ENCODE measurements at places on chromosomes 2 and 18.

- DNase-seq, result no peak
Observed at GRCh38 chr2:184524551-184525382, 73.6 kb upstream of the ZNF804A start.

- no peak for DNase-seq
Observed at GRCh38 chr18:2715990-2716389, 60.5 kb downstream of the SMCHD1 start.

GRCh38 chr2:172300851-172301250 is 126.5 kb upstream of the ITGA6 start:
- no peak for DNase-seq

DNA sequence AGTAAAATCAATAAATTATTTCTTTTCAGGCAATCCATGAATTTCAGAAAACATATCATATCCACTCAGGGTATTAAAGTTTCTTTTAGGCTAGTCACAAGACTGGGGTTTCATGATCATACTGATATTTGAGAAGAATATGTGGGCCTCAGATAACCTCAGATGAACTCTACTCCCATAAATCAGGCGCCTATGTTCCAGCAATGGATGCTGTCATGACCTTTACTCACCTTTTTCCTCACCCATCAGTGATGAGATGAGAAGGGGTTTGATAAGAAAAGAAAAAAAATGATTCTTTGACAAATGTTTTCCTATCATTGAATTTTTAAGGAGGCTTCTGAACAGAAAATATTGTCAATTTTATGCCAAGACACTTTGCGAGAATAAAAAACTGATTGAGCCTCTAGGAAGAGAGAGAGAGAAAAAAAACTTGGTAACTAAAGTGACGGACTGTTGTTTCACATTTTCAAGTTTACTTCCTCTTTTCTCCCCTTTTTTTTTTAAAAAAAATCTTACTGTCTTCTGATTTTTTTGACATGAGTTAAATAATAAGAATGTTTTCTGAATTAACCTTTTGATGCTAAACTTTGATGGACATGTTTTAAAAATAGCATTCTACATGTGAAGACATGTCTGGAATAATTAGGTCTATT is 309.1 kb upstream of the MAP2 start:
- DNase-seq, result no peak

DNA sequence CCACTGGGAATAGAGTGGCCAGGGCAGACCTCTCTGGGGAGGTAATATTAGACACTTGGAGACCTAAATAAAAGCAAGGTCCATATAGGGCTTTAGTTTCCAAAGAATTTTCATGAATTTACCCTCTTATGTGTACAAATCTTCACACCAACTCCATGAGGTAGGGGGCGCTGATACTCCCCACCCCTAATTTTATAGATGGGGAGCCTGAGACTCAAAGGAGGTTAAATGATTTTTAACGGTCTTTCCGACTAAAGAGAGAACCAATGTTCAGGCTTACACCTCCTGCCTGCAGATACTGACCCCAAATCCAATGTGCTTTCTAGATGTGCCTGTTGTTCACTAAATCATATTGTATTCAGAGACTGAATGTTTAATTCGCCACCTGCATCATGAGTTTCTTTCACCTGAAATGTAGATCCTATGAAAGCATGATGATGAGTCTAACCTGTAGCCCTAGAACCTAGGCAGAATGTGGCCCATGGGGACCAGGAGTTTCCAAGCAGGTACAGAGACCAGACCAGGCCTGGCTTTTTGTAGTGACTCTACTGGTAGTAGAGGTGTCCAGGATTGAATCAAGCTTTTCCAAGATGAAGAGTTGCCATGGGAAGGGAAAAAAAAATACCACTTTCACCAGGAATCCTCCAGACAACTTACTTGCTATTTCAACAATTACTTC is 16.8 kb upstream of the PAX3 start:
- no peak for DNase-seq

- no peak for DNase-seq
Observed at GRCh38 chr18:36175481-36175880, 11.8 kb upstream of the MOCOS start.

DNA sequence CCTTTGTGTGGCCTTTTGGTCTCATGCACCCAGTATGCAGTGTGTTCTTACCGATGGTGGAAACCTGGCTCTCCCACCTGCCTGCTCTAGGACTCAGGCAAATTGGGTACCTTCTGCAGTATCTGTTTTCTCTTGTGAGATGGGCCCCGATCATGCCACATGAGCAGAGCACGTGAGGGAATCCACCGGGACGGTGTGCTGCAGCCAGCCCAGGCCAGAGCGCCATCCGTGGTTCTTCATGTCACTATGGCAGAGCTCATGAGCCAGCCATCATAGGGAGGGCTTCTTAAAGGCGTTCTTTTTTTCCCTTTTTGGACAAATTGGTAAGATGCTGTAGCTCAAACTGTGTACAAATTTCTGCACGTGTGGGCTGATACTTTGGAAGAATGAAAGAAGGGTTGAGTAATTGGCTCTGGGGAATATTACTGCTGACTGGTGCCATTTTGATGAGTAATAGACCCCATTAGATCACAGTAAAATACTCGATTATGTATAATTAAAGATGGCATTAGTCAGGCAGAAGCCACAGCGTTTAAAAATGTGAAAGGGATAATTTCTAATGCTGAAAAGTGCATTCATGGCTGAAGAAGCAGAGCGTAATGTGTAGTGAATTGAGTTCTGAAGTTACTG is 19.2 kb downstream of the SH3RF3 start:
- DNase-seq, result no peak

DNA sequence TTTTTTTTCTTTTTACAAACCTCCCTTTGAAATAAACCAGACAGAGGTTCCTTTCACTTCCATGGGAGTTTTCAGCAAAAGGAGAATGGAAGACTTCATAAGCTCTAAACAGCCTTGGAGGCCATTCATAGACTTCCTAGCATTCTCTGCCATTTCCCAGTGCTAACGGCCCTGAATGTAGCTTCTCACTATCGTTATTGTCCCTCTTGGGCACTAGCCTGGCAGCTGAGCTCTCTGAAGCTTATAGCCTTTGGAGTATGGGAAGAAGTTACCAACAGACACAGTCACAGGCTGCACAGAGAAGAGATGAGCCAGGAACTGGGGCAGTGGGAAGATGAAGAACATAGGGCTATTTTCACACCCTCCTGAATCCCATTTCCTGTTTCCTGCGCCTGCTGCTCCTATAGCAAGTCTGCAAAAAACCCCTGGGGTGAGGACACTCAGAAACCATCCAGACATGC is 29.1 kb upstream of the EPC2 start:
- DNase-seq, result no peak

DNA sequence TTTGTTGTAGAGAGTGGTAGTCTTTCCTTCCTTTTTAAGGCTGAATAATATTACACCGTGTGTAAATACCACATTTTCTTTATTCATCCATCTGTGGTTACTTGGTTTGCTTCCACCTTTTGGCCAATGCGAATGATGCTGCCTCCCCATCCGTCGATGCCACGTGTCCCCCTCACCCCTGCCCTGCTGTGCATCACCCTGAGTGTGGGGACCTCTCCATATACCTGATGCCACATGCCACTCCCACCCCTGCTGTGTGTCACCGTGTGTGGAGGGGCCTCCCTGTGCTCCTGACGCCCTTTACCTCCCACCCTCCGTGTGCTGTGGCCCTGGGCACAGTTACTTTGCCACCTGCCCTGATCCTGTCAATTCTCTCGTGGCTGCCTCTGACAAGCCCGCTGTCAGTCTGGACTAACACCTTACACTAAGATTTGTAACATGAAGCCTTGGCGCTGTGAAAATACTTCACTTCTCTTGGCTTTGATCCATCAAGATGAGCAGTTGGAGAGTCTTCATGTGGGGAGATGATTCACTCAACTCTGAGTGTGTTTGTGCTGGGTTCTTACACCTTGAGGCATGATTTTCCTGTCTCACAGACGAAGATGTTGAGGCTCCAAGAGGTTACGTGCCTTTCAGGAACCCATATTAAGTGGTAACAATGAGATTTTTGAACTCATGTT is 234.0 kb downstream of the ZNF407 start:
- DNase-seq, result no peak

- no peak for DNase-seq
Observed at GRCh38 chr2:161063946-161064306, 96.3 kb upstream of the TANK start.

- no peak for DNase-seq
Observed at GRCh38 chr2:168573128-168573903, 117.2 kb downstream of the CERS6 start.

GRCh38 chr2:122150524-122151280 is 395.3 kb downstream of the TSN start:
- DNase-seq, result no peak

DNA sequence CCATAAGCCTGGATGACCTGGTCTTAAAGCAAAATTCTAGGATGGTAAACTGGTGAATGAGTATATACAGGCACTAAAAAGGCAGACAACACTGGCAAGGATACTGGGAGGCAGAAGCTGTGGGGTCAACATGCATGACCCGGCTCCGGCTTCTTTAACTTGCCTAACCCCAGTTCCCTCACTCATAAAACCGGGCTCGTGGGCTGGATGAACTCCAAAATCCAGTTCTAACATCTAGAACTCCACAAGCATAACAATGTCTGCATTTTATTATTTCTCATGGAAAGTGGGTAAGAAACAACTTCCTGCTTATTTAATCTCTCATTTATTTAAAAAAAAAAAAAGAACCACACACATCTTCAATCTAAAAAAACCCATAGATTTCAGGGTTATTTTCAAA is 57.3 kb downstream of the FARSB start:
- DNase-seq, result no peak

DNA sequence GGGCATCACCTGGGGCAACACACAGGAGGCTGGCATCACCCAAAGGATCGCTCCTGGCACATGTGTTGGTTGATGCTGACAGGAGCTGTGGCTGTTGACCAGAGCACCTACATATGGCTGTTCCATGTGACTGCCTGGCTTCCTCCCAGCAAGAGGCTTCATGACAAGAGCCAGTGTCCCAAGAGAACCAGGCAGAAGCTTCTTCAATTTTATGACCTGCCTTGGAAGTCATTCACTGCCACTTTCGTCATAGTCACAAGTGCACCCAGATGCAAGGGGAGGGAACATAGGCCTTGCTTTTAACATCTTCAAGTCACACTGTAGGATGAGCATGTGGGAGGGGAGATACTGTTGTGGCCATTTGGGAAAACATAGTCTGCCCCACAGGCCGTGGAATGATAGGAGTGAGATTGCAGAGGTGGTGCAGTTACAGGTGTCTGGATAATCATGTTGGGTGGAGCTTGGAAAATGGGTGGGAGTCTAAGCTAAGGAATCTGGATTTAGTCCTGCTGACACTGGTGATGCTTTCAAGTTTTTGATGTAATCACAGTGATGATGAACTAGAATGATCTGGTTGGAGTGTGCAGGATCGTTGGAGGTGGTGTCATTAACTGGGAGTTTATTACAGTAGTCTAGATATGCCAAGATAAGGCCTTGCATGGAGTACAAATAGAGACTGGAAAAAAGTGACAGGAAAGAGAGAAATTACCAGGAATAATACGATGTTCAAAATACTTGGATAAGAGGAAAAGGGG is 107.0 kb downstream of the RAPGEF4 start:
- no peak for DNase-seq

DNA sequence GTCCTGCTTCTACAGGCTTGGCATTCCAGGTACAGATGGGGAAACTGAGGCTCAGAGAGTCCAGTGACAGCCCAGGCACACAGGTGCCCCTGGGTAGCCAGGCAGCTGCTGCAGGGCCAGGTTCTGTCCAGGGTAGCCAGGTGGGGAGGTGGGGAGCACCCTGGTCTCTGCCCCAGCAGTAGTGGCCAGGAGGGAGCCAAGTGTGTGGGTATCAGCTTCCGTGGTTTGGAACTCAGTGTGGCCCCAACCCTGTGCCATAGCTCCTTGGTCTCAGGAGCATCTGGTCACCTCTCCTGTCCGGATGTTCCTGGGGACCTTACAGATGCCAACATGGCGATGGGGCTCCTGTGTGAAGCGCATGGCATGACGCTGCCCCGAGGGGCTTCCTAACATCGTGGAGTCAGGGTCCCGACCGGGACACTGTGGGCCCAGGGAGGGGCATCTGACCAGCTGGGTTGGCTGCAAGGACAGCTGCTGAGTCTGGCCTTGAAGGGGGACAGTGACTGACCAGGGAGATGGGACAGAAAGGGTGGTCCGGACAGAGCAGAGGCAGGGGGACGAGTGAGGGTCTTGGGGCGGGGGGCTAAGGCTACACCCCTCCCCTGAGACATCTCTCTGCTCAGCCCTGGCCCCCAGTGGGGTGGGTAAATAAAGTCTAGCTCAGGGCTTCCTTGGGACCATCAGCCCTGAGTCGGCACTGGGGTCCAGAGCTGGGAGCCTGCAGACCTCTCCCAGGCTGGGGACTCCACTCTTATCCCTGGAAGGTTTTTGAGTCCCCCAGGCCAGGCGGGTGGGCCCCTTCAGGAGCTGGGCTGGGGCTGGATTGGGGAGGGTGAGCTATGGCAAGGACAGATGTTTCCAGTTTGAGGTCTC is 76.0 kb upstream of the SMAD7 start:
- DNase-seq, result no peak
